ENCODE measurements at places on chromosomes 4 and X.

DNA sequence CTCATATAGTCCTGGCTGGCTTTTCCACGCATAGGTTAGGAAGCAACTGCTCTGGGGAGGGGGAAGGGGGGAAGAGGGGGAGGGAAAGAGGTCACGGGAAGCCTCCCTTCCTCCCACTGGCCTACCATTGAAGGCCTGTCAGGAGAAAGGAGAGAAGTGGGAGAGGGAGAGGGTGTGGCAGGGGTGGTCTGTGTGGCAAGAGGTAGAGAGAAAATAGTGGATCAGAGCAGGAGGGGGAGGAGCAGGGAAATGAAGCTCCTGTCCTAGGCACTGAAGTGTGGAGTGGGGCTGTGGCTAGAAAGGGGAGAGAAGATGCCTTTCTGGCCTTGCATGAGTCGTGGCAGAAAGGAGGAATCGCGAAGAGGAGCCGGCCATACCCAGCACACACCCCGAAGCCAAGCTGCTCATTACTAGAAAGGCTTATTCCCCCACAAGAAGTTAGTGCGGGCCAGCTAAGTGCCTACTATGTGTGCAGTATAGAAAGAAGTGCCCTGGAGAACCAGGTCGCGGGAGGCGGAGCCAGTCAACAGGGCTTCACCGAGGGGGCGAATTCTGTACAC lies 1.1 kb upstream of the TMEM164 start:
- DNase-seq, result no peak

DNA sequence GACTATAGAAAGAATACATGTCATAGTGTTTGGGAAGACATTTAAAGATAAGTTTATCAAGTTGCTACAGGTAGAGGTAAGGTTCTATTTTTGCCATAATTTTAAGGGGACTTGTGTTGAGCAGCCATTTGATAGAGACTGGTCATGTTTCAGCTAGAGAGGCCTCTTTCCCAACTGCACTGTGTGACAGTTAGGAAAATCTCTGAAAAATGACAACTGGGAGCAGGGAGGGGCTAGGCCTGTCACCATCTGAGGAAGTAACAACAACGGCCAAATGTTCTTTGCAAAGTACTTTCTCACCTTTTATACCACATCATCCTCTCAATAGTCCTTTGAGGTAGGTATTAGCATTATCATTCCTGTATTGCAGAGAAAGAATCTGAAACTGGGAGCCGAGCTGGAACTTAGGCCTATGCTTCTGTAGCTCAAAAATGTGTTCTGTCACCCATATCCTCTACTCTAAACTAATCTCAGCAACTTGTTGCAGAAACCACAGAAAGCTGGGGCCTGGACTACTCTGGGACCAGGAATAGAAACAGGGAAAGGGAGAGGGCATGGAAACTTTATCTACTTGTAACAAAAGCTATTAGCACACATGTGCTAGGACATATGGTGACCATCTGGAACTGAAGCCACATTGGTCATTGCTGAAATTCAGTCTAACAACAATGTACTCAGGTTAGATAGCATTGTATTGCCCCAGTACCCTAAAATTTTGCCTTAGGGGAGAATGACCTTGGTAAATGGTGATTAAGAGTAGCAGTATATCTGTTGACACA lies 198.9 kb downstream of the MID1IP1 start:
- no peak for DNase-seq

GRCh38 chr4:145061318-145061920 lies 36.6 kb downstream of the ANAPC10 start:
- DNase-seq, result no peak

DNA sequence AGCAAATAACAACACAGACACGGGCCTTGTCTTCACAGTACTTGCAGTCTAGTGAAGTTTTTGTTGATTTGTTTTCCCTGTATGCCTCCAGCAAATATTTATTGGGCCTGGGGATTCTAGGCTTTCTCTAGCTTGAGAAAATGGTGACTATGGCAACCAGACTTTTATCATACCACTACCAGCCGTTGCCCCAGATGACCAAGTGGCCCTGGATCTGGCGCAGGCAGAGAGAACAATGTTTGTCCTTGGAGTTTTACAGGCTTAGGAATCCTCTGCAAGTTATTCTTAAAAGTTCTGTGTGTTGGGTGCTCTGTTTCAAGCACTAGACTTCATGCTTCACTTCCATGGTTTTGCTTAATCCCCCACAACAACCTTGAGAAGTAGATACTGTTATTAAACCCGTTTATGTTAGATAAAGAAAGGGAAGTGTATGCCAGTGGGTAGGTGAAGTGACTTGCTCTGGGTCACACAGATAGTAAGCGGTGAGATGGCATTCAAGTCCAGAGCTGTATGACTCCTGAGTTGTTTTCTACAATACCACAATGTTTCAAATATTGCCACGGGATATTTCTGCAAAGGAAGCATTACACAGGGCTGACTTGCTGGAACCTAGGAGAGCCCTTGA lies 94.6 kb downstream of the AKAP4 start:
- DNase-seq, result no peak

DNA sequence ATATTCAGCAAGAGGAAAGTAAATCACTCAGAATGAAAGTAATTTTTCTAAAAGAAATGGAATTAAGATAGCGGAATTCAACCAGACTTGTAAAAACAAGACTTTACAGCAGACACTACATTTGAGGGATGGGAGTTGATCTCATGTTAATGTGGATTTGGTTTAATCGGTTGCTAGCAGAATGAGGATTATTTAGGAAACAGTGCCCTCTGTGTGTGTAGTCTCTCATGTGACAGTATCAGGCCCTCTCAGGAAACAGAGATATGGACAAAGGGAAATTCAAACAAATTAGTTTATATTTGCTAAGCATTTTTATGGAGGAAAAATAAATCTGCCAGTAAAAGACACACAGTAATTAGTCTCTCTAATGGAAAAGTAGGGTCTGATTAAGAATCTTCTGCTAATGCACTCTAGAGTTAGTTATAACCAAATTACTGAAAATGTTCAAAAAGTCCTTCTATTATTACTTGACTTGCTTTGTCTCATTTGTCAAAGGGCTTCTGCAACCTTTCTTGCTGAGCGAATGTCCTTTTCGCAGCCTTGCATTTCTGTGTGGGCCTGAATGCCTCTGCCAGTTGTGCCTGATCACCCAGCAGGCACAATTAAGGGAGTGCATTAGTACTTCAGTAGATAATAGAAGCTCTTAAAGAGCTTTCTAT lies 1282.3 kb upstream of the TENM3 start:
- no peak for DNase-seq

DNA sequence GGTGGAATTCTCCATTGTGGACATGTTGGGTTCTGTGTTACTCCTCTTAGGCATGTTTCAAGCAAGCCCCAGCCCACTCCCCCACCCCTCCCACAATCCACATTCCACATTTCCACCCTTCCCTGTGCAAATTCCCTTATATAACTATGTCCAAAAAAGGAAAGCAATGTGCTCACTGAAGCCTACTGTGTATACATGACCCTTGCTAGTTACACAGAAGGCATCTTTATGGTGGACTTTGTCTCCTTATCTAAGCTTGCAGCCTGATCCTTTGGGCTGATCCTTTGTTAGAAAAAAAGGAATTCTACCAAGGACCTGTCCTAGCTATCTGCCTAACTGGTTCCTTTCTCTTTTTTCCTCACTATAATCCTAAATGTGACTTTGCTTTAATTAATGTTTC lies 796.8 kb downstream of the NLGN4X start:
- no peak for DNase-seq

DNA sequence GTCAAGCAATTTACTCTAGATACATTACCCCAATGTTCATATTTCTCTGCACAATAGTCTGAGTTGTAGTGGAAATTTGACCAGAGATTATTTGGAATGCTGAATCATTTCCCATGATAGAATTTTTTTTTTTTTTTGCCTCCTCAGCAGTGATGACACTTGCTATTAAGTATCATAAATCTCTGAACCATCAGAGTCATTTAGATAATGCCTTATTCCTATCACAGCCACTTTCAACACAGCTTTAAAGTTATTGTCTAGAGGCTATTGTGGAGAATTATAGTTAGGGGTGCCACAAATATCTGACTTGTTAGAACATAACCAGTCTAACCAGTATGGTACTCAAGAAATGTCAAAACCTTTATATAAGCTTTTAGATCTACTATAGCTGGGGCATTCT lies 79.8 kb downstream of the LCORL start:
- no peak for DNase-seq

- no peak for DNase-seq
These were observed 513.7 kb downstream of the TLL1 start for GRCh38 chr4:166386491-166387360.

DNA sequence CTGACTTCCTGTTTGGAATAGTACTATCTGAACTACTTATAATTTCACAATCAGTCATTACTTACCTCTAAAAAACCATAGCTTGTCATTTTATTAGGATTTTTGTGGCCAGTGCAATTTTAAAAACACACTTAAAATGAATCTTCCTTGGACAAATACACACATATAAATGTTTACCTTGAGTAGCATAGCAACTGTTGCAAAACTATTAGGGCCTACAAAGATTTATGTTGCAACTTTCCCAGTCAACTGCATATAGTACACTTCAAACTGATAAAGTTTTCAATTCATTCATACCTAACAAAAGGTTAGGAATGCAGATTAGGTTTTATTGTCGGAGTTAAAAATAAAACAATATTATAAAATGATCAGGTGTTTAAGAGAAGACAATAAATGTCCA lies 193.0 kb downstream of the PDGFC start:
- no peak for DNase-seq

GRCh38 chr4:86223472-86223871 lies 136.4 kb downstream of the MAPK10 start:
- no peak for DNase-seq

GRCh38 chrX:23435575-23435974 lies 100.9 kb downstream of the PTCHD1 start:
- DNase-seq, result no peak

DNA sequence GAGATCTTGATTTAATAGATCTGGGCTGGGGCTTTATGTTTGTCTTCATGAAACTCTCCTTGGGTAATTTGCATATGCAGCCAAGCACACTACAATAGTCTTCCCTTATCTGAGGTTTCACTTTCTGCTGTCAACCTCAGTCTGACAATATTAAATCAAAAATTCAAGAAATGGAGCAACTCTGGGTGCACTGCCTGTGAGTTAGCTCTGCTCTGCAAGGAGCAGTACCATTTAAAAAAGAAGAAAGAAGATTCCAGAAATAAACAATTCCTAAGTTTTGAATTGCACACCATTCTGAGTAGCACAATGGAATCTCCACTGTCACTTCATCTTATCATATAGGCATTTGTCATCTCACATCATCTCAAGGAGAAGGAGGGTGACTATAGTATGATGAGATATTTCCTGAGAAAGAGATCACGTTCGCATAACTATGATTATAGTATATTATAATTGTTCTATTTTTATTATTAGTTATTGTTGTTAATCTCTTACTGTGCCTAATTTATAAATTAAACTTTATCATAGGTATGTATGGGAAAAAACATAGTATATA lies 9.4 kb downstream of the FNIP2 start:
- no peak for DNase-seq

All from activated CD4-positive, alpha-beta T cell treated with anti-CD3 and anti-CD28 coated beads, Interleukin-2, amount 50 U/mL, for 4 hours (primary cell).